ENCODE measurements at places on chromosomes 7 and 10. TPM values are rescaled to one million over a fixed set of nuclear protein-coding genes. Genes with fewer than 3 reads are reported as not detected.

The C10orf71 gene
- polyA plus RNA-seq, result 0.15 TPM

DNA sequence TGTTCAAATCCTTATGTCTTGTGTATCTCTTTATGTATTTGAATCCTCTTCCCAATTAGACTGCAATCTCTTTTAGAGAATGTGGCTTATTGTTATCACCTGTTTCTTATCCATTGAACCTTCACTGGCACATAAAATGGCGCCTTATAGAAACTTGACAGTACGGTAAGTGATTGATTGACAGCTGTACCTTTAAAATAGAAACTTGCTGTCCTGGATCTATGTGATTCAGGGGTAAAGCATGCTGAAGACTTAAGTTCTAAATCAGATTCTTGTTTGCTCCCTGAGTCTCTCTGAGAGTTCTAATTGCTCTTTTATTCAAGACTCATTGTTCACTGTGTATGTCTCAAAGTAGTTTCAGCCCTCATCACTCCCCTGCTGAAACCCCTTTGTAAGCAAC, 91.3 kb downstream of the CACNB2 start:
- DNase-seq, result no peak

The HIF1AN gene
- polyA plus RNA-seq, result 47.1 TPM

The BICC1 gene
- polyA plus RNA-seq, result 98.1 TPM

The SAMD9 gene
- 5.6 TPM for polyA plus RNA-seq

DNA sequence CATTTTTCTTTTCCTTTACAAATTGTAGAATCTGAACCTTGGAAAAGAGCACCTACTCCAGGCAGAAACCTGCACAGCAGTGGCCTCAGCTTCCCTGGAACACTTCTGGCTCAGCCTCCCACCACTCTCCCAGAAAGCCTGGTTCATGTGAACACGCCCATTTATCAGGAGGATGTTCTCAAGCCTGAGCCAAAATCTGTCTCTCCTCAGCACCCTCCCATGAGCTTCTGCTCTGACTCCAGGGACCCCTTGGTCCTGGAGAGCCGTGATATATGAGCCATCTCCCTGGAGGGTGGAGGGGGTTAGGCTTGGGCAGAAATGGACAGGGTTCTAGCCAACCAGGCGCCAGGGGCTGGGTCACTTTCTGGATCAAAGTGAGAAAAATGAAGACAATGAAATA, 10.1 kb downstream of the GDF2 start:
- no peak for DNase-seq

The WDR86 gene
- polyA plus RNA-seq, result 38.8 TPM

- DNase-seq, result no peak
Measured at GRCh38 chr7:15487896-15488295, 73.9 kb downstream of the AGMO start.

The TRIM4 gene
- polyA plus RNA-seq, result 37.0 TPM

DNA sequence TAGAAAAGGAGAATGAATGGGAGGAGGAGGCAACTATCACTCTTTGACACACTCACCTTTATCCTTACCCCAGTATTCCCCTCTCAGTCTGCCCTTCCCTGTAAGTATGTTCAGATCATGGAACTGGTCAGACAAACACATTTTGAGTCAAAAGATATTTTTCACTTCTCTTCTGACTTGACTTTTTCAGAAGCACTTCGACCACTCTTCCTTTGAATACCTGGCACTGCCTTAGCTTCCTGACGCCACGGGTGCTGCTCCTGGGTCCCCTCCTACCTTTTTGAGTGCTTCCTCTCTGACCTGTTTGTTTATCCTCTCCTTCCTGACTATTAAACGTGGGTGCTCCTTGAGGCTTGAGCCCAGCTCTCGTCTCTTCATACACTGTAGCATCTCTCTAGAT, 19.8 kb upstream of the C10orf67 start:
- no peak for DNase-seq

The YKT6 gene
- polyA plus RNA-seq, result 82.7 TPM

The TBATA gene
- not detected for polyA plus RNA-seq

GRCh38 chr10:87695074-87695473, 35.4 kb downstream of the PAPSS2 start:
- DNase-seq, result no peak

DNA sequence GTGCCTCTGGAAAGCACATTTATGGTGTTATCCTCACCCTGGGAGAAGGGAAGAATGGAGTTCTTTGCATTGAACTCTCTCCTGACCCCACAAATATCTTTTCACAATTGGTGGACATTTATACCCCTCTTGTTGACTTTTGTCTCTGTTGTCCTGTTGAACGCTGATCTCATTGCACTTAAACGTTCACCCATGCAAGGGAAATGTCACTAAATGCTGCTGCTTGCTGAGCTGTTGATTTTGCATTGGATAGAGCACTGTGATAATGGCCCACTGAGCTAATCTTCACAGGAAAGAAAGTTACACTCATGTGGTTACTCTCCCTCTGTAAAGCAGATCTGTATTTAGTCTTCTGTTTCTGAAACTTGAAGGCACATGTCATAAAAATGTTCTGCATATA, 133.4 kb downstream of the FZD1 start:
- DNase-seq, result no peak

The BHLHA15 gene
- polyA plus RNA-seq, result not detected

DNA sequence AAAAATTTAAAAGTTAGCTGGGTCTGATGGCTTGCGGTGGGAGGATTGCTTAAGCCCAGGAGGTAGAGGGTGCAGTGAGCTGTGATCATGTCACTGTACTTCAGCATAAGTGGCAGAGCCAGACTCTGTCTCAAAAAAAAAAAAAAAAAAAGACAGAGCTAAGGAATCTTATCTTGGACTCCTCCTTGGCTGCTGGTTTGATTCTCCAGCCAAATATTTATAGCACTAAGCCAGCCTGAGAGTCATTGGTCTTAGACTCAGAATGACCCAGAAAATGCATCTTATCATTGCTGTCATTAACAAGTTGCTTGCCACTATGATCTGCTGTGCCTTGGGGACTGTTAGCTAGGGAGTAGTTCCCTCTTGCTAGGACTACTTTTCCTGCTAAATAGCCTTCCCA, 164.7 kb downstream of the GNAT3 start:
- DNase-seq, result no peak

The AKR1C8 gene
- polyA plus RNA-seq, result 0.20 TPM

Measured in left kidney (tissue), 8 donors.